ENCODE measurements at places on chromosomes 11 and 22.

DNA sequence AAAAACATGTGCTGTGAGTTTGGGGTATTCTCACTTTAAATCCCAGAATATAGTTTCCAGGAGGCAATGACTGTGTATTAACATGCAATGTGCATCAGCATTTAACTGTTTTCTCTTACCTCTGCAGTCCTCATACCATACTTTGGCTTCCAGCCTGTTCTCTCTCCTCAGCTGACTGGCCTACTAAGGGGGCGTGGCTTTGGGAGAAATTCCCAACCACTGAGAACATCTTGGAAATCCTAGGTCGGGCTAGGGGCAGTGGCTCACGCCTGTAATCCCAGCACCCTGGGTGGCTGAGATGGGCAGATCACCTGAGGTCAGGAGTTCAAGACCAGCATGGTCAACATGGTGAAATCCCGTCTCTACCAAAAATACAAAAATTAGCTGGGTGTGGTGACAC, 13.5 kb upstream of the ZC3H12C start:
- no peak for DNase-seq

- no peak for DNase-seq
These were observed 129.5 kb upstream of the OPCML start for GRCh38 chr11:133661846-133662245.

GRCh38 chr11:13278609-13279486, 1.3 kb downstream of the BMAL1 start:
- DNase-seq = no peak

GRCh38 chr11:117807482-117808327, 10.7 kb upstream of the DSCAML1 start:
- DNase-seq = peak; percentile 76

DNA sequence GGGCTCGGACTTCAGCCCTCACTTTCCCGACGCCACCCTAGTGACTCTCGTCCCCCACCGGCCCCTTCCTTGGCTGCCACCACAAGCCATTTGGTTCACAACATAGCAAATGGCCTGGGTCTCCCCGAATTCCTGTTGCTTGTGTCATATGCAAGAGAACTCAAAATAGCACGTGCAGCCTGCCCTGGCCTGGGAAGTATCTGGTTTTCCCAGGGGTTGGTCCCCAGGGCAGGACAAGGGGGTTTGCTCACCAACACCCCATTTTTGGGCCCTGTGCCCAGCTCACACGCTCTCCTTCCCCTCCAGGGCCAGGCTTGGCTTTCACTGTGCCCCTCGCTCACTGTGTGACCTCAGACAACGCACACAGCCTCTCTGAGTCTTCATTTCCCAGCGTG, 12.8 kb upstream of the TPCN2 start:
- no peak for DNase-seq

GRCh38 chr11:11621573-11622339, at the start of gene GALNT18:
GALNT18 (minus strand) TSS chr11:11622005.
- no peak for DNase-seq

GRCh38 chr22:42929838-42930155, 72.7 kb upstream of the ARFGAP3 start:
- DNase-seq = no peak

DNA sequence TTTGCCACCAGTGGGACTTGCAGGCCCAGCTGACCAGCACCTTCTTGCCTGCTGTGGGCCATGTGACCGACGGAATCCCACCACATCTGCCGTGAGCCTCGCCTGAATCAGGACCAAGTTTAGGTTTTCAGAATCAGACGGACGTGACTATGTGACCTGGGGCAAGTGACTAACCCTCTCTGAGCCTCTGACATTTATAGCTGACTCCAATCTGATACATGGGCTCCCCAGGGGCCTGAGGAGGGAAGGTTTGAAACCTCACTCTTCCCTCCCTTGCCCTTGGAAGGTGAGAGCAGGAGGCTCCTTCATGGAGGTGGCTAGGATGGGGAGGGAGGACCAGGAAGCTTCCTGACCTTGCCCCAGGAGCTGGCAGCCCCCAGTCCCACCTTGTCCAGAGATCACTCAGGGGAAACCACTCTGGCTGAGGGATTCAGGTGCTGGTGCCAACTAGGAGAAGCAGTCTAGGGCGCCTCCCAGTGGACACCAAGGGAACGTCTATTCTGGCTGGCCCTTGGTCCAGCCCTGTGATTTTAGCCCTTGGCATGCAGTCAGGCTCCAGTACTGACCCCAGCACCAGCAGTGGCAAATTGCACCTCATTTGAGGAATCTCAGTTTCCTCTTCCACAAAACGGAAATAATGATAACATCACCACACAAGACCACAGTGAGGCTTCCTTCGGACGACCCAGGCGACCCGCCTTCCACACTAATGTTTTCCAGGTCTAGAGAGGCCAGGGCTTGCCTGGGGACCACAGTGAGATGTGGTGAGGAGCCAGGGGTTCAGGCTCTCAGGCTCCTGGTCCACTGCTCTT, 47.2 kb upstream of the SYT7 start:
- no peak for DNase-seq

DNA sequence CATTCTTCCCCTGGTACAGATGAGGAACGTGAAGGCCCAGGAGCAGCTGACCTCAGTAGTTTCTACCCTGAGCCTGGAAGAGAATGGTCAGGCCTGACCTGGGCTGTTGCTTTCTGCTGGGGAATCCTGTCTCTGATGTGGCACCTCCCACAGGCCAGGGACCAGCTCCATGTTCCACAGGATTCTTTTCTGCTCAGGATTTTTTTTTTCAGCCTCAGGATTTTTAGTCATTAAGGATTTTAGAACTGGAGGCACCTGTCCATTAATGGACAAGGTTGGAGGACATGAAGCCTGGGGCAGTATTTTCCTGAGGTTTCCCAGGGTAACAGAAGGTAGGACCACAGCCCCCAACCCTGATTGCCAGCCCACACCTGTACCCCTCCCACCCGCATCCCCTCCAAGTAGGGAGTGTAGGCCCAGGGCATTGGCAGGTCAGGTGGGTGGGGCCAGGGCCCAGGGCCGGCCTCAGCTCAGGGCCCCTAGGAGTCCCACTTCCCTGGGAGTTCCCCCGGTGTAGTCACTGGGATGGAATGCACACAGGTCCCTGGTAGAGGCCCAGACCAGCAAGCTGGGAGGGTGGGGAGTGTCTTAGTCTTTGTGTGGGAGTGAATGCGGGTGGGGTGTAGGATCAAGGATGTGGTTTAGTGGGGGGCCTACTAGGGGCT, 16.1 kb downstream of the BIK start:
- DNase-seq = no peak

DNA sequence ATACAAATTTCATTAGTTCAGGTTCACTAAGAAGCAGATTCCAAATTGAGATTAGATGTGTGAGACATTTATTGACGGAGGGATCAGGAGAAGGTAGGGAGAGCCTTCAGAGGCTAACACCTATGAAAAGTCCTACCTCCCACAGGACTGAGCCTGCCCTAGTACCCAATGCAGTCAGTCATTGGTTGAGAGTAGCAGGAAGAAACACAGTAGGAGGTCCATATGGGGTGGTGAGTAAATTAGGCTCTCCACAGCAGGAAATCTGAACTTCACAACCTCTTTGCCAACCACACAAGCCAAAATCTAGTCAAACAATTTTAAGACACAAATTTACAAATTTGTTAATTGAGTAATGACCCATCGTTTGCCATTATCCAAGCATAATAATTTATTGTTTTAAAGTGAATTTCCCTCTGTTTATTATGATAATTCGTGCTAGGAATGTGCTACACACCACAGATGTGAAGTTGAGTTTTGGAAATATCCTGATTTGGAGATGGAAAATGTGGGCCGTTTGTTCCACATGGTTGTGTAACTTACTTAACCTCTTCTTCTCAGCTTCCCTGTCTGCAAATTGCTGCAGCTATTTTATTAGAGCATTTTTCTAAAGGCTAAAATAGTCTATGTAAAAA, 542.1 kb downstream of the ETS1 start:
- no peak for DNase-seq

DNA sequence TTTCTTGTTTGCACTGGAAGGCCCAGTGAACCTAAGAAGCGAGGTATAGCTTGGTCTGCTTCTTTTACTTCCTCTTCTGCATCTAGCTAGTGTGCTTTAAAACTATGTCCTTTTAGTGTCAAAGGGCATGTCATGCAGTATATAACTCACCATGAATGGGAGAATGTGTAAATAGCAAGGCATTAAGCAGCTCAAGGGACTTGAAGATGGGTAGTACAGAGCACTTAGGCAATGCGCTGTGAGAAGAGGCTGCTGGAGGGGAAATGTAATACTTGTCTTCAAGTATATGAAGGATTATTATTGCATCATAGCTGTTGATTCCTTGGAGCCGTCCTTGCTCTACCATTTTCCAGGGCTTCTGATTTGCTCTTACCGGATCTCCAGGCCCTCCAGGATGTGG, 7.6 kb downstream of the MAML2 start:
- no peak for DNase-seq

- no peak for DNase-seq
These were observed 26.3 kb downstream of the CUL5 start for GRCh38 chr11:108034952-108035351.

DNA sequence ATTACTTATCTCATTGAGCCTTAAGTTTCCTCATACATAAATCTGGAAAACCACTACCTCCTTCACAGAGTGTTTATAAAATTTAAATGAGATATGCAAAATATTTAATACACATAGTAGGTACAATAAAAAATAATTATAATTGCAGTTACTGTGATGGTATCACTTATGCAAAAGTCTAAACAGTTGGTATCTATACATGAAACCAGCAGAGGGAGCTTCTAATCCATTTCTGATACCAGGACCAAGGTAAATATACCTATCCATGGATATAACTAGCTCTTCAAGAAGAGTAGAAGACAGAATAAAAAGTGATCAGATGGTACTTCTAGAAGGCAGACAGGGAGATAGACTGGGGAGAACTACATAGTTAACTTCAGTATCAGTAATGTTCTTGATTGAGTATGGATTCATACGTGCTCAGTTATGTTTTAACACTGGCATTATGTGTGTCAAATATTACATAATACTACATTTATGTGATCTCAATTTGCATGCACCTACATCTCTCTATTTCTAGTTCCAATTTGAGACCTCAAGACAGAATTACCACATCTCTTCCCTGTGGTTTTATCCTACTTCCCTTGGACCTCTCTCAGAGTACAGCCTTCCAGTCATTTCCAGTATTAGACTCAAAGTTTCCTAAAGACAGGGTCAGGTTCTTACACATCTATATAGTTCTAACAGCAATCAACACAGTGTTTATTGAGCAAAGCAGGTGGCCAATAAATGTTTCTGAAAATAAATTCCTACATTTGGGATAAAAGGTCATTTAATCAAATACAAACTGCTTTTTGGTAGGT, 13.7 kb upstream of the TSG101 start:
- no peak for DNase-seq

DNA sequence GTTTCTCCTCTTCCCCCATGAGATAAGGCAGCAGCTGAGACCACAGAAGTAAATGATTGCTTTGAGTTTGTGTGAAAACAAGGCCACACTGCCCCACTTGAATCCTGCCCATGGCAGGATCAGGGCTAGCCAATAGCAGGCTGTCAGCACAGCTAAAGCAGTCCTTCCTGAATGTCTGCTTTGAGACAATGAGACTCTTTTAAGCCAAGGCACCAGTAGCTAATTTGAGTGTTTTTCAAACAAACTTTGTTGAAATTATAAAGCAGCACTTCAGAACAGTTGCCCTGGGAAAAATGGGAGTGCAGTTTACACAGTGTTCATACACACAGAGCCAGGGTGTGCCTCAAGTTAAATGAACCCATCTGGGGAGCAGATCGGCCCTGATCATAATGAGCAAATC, 103.5 kb upstream of the OR5AK2 start:
- DNase-seq = no peak

DNA sequence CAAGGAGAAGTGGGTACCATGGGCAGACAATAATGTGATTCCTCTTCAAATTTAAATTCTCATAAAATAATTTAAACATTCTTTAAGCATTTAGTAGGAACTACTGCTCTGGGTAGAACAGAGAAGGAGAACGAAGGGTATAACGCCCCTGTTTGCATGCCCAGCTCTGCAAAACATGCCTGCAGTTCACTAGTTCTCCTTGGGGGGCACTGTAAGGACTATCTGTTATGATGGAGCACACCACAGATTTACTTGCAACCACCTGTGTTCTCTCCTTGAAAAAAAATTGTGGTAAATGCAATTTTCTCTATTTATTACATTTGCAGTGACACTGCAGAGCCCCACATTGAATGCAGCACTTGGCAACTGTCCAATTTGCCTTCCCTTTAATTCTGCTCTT, 100.3 kb downstream of the GUCY1A2 start:
- no peak for DNase-seq

GRCh38 chr22:50576070-50576469, 2.2 kb downstream of the CPT1B start:
- DNase-seq = no peak

DNA sequence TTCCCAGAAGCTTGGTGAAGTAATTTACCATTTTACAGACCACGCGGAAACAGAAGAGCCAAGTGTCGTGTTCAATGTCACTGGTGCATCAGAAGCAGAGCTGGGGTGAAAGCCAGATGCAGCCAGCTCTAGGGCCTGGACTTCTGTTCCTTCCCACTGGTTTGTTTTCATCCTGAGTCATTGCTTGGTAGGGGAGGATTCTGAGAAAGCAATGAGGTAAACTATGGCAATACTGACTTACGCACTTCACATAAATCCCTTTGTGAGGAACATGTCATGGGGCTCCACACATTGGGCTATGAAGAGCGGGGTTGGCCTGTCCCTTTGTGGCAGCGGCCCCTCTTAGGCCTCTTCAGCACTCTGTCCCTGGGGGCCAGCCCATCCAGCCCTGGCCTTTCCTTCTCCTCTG, 52.4 kb upstream of the RBFOX2 start:
- no peak for DNase-seq

GRCh38 chr11:26244207-26244606, 87.7 kb upstream of the ANO3 start:
- no peak for DNase-seq

DNA sequence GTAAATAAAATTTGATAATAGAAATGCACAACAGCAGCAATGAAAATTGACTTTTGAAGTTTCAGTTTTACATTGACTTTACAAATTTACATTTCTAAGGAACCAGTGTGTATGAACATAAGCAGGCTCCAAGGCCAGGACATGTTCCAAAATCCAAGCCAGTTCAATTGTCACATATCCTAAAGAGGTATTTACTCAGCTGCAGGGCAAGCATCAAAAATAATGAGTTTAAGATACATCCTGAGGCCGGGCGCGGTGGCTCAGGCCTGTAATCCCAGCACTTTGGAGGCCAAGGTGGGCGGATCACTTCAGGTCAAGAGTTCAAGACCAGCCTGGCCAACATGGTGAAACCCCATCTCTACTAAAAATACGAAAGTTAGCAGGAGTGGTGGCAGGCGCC, 39.0 kb upstream of the AKIP1 start:
- DNase-seq = no peak

GRCh38 chr11:79264284-79264683, 176.5 kb downstream of the TENM4 start:
- no peak for DNase-seq

DNA sequence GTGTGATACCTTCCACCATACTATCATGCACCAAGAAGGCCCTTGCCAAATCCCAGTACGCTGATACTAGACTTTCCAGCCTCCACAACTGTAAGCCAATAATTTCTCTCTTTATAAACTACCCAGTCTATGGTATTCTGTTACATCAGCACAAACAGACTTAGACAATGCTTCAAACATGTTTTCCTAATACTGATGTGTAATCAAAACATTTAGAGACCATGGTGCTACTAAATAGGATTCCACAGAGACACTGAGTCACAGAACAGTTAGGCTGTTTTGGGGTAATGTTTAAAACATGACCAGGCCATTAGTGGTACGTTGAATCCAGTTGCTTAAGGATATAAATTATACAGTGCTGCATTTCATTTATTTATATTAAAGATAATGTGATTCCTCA, 103.7 kb downstream of the PICALM start:
- no peak for DNase-seq

Data from effector CD8-positive, alpha-beta T cell (primary cell).